ENCODE measurements at places on chromosomes 4 and X.

- DNase-seq = no peak
Measured at GRCh38 chr4:69640289-69640688, 847 bp upstream of the UGT2A2 start.

- no peak for DNase-seq
Measured at GRCh38 chrX:41684138-41684537, 4.6 kb upstream of the GPR34 start.

DNA sequence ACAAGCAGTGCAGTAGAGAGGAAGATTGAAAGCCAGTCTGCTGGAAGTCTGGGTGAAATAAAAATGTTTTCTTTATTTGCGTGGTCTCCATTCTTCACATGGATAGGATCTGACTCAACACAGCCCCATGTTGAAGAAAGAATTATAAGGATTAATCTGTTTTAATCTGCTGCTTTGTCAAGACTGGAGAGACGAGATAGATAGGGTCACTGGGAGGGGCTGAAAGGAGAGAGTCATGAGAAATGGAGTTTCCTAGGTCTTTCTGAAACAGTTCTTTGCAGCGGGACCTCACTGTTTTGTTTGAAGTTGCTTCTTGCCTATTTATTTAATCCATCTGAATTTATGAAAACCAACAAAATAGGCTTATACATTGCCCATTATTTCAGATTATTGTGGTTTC is 32.4 kb upstream of the RHOH start:
- no peak for DNase-seq

DNA sequence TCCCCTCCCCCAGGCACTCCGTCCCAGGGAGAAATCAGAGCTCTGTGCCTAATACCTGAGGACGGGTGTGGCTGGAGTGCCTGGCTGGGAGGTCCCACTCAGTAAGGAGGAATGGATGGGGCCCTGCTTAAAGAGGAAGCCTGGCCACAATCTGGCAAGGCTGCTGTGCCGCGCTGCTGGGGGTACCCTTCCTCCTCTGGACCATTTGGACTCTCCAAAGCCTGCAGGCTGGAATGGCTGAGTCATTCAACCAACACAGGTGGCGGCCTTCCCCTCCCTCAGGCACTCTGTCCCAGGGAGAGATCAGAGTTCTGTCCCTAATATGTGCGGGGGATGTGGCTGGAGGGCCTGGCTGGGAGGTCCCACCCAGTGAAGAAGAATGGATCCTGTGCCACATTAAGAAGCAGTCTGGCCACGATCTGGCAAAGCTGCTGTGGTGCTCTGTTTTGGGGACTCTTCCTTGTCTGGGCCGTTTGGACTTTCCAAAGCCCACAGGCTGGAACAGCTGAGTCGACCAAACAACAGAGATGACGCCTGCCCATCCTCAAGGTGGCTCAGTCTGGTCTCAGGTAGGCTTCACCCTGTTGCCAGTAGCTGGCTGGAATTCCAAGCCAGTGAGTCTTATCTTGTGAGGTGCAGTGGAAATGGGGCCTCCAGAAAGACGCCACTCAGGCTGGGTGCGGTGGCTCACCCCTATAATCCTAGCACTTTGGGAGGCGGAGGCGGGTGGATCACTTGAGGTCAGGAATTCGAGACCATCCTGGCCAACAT is 127.3 kb upstream of the HUWE1 start:
- no peak for DNase-seq

DNA sequence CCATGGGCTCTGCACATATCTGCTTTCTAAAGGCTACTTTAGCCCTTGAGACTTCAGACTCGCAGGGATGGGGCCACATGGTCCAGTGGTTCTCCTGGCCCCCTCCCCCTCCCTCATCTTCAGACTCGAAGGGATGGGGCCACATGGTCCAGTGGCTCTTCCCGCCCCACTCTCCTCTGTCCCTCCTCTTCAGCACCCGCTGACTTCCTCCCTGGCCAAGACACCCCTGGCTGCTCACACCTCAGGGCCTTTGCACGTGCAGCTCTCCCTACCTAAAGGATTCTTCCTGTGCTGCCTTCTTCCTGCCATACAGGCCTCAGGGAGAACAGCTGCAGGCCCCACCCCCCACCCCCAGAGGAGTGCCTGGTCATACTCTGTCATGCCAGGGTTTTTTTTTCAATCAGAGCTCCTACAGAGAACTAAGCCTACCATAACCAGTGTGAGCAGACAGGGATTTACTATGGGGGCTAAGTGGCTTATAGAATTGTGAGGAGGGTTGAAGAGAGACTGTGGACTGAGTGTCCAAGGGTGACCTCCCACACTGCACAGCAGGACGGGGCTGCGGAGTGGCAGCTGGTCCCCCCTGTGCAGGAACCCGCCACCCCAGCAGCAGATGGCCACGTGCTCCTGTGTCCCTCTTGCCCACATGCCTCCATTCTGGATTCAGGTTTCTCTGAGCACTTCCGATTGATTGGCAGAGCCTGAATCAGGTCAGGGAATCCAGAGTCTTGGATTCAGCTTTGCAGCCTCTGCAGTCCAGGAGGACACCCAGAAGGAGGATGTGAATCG is 6.1 kb upstream of the SPON2 start:
- no peak for DNase-seq

- no peak for DNase-seq
Measured at GRCh38 chrX:153707406-153707805, 16.8 kb downstream of the BCAP31 start.

DNA sequence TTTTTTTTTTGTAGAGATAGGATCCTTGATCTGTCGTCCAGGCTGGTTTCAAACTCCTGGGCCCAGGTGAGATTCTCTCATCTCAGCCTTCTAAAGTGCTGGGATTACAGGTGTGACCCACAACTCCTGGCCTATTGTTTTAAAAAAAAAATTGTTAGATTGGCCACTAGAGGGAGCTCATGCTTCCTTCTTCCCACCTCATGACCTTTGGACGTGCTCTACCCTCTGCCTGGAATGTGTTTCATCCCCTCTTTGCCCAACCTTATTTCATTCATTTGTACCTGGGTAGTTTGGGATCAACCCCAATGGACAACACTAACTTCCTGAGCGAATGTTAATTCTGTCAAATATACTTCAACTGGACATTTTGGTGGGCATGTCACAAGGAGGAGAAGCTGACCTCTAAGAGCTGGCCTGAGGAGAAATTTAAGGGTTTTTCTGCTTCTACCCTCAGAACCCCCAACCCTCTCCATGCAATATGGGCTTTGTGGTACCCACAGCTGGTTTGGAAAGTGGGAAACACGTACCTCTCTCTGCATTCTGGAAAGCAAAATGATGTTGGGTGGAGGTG is 6.4 kb downstream of the PPEF2 start:
- no peak for DNase-seq

DNA sequence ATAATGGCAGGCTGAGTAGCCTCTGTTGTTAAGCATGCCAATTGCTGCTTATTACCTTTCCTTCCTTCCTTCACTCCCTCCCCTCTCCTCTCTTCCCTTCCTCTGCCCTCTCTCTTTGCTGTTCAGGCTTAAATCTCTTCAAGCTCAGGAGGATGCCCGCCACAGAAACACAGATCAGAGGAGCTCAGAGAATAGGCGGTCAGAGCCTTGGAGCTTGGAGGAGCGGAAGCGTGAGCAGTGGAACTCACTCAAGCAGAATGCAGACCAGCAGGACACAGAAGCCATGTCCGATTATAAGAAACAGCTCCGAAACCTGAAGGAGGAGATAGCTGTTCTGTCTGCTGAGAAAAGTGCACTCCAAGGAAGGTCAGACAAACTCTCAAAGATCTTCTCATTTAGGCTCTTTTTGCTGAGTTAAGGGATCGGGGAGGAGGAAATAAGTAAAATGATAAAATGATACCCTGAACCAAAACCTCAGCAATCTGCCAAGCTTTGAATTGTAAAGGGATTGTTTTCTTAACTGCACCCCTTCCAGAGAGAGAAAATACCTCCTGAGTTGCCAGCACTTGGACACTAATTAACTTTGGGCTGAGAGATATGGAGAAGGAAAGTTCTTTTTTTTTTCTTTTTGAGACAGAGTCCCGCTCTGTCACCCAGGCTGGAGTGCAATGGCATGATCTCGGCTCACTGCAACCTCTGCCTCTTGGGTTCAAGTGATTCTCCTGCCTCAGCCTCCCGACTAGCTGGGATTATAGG is 20.9 kb downstream of the SPATA18 start:
- no peak for DNase-seq

Data from activated CD8-positive, alpha-beta memory T cell treated with anti-CD3 and anti-CD28 coated beads, Interleukin-2, amount 50 U/mL, for 4 hours (primary cell).